ENCODE measurements at places on chromosomes 3 and 15. TPM values are rescaled to one million over a fixed set of nuclear protein-coding genes. Genes with fewer than 3 reads are reported as not detected.

Gene NAALADL2
- 10.7 TPM for total RNA-seq

Gene ICE2
- 30.1 TPM for total RNA-seq

DNA sequence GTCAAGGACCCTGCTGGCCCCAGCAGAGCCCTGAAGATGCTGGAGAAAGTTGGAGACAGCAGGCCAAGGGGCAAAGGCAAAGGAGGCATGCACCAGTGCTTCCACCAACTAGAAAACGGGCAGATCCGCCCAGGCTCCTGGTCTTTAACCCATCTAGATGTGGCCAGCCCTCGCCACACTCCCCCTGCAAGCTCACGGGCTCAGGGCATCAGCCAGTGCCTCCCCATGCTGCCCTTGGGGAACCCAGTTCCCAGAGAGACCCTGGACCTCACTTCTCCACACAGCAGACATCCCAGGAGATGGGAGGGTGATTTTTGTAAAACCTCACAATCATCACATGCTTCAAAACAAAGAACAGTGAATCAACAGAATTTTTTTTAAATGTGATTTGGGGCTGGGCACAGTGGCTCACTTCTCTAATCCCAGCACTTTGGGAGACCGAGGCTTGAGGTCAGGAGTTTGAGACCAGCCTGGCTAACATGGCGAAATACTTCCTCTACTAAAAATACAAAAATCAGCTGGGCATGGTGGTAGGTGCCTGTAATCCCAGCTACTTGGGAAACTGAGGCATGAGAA is 24.5 kb downstream of the CYFIP1 start:
- no peak for DNase-seq

Gene MESP2
- total RNA-seq = 0.29 TPM

DNA sequence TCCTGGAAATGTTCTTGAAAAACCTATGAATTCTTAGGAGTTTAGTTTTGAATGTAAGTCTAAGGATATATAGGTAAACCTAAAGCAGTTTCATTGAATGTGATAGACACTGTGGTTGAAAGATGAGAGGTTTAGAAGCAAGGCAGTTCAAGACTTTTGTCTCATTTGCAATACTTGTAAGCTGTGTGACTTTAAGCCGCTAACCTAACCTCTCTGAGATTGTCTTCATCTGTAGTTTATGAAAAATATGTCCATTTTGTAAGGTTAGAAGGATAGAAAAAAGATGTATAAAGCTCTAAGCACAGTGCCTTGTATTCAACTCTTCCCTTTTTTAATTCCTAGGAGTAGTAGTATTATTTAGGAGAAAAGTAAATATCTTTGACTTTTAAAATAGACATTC is 306.6 kb upstream of the ARRDC4 start:
- no peak for DNase-seq

DNA sequence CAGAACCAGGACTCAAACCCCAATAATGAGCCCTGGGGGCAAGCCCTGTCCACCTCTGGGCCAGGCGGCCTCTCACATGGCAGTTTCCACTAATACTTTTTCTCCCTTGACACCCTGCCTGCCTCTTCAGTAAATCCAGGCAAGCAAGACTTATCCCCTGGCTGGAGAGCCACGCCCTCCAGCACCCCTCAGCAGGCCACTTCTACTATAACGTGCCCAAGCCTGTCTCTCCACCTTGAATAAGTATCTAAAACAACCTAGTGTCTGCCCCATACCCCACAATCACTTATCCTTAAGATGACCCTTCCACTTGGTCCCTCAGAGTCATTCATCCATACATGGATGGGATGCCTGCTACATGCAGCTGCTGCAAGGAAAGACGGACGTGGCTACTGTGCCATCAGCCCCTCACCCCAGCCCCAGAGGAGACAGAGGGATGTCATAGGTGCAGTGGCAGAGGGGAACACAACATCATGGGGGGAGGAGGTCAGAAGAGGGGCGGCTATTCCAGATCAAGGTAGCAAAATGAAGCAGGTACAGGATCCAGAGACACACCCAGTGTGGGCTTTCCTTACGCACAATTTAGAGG is 63.4 kb downstream of the LRIG1 start:
- DNase-seq = no peak

DNA sequence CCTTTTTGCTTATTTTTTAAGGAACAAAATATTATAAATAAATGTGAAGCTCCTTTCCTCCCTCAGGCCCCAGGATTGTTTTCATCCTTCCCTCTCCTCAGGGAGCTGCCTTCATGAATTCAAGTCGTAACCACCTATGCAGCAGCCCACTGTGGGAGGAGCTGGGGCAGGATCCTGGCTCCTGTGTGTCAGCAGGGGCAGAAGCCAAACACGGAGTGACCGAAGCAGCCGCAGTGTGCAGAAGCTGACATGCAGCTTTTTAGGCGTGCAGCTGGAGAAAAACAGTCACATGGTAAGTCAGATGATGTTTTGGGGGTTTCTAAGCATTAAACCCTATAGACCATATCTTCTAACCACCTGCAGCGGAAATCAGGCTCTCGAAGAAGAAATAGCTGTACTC is 231.3 kb downstream of the OCA2 start:
- DNase-seq = no peak

- DNase-seq = no peak
These were observed 283.7 kb downstream of the ROBO2 start for GRCh38 chr3:77323626-77324025.

- DNase-seq = no peak
These were observed 63.2 kb upstream of the LPP start for GRCh38 chr3:188090620-188091309.

- no peak for DNase-seq
These were observed 18.0 kb downstream of the RMDN3 start for GRCh38 chr15:40737048-40737447.

DNA sequence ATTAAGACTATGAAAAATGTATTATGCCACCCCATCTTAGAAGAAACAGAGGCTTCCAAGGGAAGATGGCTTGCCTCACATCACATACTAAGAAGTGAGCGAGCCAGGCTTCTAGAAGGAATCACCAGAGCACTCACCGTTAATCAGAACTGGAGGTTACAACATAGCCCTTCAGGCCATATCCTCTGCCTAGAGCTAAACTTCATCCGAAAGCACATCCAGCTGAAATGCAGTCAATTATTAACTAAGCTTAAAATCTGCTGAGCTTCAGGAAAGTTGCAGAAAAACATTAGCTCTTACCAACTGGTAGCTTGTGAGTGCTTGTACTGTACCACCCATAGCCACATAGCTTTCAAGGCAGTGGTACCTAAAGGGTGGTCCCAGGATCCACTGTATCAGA is 483.2 kb downstream of the TBL1XR1 start:
- no peak for DNase-seq

DNA sequence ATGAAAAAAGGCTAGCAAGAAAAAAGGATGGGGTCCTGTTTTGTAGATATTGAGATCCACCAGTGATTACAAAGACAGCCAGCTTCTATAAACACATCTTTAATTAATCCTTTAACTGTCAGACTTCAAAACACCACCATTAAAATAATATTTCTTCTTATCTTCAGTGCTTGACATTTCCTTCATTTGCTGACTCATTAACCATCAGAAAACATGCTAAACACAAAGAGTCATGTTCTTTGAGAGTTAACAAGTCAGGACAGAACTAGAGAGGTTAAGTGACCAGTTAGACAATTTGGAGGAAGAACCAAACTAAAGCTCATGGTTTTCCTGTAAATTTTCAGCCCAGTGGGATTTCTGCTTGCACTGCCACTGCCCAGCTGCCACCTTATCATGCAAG is 111.4 kb downstream of the MEIS2 start:
- DNase-seq = no peak

DNA sequence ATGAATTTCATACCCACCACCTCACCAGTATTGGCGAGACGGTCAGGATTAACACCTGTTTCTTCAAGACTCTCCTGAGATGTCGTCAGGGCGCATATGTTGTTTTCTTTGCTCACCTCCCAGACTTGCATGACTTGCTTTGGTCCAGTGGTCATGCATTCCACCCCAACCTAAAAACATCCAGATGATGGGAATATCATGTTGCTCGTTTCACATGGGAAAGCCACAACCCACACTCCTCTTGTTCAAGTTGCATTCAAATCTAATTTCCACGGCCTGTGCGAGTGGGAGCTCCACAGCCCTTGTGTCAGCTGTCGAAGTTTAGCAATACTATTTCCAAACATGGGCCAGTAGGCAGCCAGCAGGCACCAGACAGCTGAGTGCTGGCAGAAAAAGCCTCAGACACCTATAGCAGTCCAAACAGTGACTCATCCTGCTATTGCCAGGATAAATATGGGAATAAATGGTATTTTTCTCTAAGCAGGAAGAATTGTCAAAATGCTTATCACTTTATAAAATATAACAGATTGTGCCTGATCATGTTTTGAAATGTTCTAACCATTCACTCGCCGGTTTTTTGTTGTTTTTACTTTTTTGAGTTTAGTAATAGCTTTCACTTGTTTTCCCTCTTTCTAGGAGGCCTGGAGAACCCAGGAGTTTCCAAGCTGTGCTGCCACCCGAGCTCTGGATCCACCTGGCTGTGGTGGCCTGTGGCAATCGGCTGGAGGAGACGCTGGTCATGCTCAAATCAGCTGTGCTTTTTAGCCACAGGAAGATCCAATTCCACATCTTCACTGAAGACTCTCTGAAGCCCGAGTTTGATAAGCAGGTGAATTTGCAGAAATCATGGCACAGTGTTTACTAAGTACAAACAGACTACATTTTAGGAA is 20.1 kb downstream of the GXYLT2 start:
- peak; percentile 67 for DNase-seq

GRCh38 chr3:185330238-185330637 is 32.7 kb upstream of the MAP3K13 start:
- no peak for DNase-seq

Gene CIDEC
- total RNA-seq = not detected

DNA sequence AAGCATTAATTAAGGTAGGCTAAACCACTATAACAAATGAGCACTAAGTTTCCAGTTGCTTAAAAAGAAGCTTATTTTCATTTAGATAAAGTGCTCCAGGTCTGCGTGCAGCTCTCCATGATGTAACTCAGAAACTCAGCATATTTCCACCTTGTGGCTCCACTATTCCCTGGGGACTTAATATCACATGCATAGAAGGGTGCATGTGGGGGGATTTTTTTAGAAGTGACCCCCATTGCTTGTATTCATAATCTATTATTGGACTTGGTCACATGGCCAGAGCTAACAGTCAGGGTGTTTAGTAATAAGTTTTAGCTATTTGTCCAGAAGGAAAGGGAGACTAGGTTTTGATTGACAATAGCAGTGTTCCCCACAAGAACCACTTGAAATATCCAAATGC is 86.8 kb downstream of the TMCO5A start:
- DNase-seq = no peak

DNA sequence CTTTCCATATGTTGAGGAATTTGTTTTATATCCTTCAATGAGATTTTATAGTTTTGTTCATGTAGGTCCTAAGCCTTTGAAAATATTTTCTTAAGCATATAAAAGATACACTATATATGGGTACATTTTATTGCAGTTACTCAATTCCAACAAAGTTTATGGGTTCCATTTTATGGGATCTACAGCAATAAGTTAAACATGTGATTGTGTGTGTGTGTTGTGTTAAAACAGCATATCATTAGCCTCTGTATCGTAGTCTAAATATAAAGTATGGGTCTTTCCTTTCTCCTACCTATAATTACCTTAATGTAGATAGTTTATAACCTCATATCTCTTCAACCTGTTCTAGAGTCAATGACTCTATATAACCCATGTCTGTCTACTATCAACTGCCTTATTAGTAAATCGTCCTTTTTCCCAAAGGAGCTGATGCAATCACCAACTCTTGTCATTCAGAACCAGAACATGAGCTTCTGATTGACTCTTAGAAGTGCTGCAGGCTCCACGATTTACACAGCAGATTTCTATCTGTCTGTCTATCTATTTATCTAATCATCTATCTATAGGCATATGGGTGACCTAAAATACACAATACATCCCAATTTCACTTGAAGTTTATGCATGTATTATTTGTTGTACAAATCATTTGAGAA is 512.6 kb upstream of the CBLB start:
- DNase-seq = no peak

DNA sequence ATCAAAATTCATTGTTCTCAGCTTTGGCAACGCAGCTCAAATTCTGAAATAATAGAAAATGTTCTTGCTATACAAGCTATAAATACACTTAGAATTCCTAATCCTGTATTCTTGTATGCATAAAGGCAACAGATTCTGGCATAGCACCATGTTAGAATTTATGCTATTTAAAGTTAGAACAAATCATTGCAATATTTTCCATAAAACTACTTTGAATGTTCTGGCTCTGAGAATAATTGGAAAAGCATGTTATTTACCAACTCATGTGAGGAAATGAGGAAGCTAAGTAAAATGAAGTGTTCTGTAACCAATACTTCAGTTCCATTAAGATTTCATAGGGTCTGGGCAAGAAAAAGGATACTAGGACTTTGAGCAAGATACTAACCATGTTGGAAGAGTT is 888.9 kb downstream of the SQOR start:
- DNase-seq = no peak

DNA sequence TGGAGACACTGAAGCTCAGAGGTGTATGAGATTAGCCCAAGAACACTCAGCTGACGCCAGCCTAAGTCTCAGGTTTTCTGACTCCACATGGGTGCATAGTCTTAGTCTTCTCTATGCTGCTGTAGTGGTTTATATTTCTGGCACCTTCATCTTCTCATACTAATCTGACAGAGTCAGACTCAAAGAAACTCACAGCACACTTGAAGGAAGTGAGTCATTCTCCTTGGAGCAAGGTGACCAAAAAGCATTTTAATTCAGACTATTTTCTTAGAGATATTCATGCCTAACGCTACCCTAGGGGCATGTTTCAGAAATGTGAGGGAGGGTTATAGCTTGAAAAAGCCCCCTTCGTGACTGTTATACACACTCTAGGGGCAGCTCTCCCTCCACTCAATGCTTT is 775.3 kb upstream of the ARPP21 start:
- no peak for DNase-seq

Gene CORO2B
- total RNA-seq = 5.8 TPM

- DNase-seq = no peak
These were observed 152.1 kb upstream of the TBL1XR1 start for GRCh38 chr3:177349384-177349783.

- DNase-seq = no peak
These were observed 15.0 kb upstream of the KCNMB3 start for GRCh38 chr3:179265875-179266274.

GRCh38 chr15:57165992-57166391 is 210.3 kb upstream of the CGNL1 start:
- no peak for DNase-seq

- peak; percentile 39 for DNase-seq
These were observed 435.6 kb upstream of the RASGRP1 start for GRCh38 chr15:39000008-39000734.

All from right cardiac atrium (tissue), 5 donors.